ENCODE measurements at places on chromosomes 11 and 22. TPM values are rescaled to one million over a fixed set of nuclear protein-coding genes. Genes with fewer than 3 reads are reported as not detected.

Gene MRGPRF
- 7.8 TPM for total RNA-seq

Gene MPEG1
- 22.0 TPM for total RNA-seq

Gene MCHR1
- total RNA-seq, result not detected

DNA sequence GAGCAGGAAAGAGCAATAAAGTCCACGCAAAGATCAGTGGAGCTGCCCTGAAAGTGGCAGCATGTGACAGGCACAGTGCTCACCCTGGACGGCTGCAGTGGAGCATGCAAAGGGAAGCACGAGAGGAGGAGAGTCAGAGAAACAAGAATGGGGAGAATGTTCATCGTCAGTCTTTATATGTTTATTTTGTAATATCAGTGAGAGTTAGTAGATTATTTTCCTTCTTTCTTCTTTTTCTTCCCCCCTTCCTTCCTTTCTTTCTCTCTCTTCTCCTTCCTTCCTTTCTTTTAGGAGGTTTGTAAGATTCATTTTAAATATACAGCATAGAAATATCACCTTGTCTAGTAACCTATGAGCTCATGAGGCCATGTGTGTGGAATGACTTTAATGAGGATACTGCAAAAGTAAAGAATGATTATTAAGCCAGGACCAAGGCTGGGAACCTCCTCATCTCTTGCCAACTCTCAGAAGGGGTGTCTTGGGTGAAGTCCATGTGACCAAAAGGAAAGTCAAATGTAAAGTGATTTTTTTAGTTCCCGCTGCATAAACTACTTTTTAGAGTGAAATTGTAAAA, 321.1 kb downstream of the AASDHPPT start:
- H3K36me3 ChIP-seq, result no peaks in the 10 kb centered on the region
- H3K4me3 ChIP-seq, result no peak overlapping the region
- H3K27me3 ChIP-seq, result no peaks in the 10 kb centered on the region
- H3K4me1 ChIP-seq, result no peaks in the 10 kb centered on the region
- no peak for DNase-seq
- no peak overlapping the region for H3K27ac ChIP-seq

DNA sequence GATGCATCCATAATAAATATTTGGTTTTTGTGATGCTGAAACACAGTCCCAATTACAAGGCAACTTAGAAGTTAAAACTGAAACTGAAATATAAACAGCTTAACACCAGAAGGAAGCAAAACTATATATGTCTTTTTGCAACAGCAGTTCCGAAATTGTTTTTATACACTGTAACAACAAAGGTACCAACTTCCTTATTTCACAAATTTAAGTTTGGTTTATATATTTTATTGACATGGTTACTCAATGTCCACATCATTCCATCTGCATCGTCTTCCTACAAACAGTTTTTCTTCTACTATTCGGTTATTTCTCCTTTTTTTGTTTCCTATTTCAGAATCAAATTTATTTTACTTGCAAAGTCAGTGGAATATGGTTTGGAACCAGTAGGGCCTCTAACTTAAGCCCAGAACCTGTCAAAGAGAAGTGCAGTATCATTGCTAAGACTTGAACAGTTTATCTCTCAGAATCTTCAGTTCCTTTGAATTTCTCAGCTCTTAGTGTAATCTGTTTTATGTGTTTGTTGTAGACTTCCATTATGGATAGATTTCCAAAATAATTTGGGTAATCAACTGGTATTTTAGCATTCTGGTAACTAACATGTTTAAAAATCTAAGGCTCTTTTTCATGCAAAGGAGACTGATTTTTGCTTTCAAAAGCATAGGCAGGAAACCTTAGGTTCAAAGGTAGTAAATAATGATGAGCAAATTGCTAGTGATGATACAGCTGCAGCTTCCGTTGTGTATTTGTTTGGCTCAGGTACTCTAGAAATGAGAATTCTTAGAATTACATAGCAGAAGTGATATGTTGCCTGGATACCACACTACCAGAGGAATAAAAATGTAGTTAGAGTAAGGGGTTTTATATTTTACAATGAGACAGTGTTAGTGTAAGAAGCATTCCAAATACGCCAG, 8.2 kb upstream of the HSPA8 start:
- peak overlapping the region; percentile 73 for H3K27ac ChIP-seq
- peak overlapping the region; percentile 38 for H3K4me3 ChIP-seq

DNA sequence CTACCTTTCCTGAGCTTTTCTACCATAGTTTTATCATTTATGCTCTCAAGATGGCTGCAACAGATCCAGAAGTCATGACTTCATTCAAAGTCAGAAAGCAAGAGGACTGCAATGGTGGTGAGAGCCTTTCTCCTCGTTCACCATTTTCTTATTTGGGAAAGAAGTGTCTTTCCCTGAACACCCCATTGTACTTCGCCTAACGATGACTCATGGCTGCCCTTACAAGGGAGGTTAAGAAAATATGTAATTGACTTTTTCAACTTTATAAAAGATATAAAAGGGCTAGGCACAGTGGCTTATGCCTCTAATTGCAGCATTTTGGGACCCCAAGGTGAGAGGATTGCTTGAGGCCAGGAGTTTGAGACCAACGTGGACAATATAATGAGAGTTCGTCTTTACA, 541.7 kb downstream of the METTL15 start:
- no peak overlapping the region for H3K4me3 ChIP-seq
- H3K4me1 ChIP-seq, result no peaks in the 10 kb centered on the region
- DNase-seq, result no peak

- no peak for DNase-seq
- H3K27me3 ChIP-seq, result no peaks in the 10 kb centered on the region
- H3K36me3 ChIP-seq, result no peaks in the 10 kb centered on the region
- H3K4me3 ChIP-seq, result no peak overlapping the region
- H3K27ac ChIP-seq, result no peak overlapping the region
Measured at GRCh38 chr11:77090373-77091111, 12.1 kb upstream of the OMP start.

GRCh38 chr11:120513436-120514315, 2.1 kb downstream of the GRIK4 start:
- H3K36me3 ChIP-seq, result no peaks in the 10 kb centered on the region
- peaks cover 15% of the 10 kb centered on the region for H3K4me1 ChIP-seq
- no peaks in the 10 kb centered on the region for H3K27me3 ChIP-seq
- DNase-seq, result peak; percentile 13
- no peak overlapping the region for H3K4me3 ChIP-seq

DNA sequence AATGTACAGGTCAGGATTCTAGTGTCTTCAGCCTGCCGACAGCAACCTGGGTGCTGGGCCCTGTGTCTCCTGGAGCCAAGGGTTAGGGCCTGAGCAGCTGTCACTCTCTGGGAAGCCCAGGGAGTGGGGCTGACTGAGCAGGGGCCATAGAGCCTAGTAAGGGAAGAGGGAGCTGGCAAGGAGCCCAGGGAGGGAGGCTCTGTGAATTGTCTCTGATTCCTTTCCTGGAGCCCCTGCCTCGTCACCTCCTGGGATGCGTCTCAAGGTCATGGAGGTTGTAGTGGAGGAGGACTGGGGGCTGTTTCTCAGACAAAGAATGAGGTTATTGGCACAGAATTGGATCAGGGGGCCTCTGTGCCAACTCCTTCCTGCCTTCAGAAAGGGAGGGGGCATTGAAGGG, 11.8 kb downstream of the SOX10 start:
- H3K27ac ChIP-seq, result no peak overlapping the region
- H3K4me3 ChIP-seq, result no peak overlapping the region
- no peaks in the 10 kb centered on the region for H3K27me3 ChIP-seq
- no peak for DNase-seq
- H3K4me1 ChIP-seq, result no peaks in the 10 kb centered on the region

- H3K4me3 ChIP-seq, result no peak overlapping the region
- no peaks in the 10 kb centered on the region for H3K4me1 ChIP-seq
- no peak for DNase-seq
- H3K36me3 ChIP-seq, result no peaks in the 10 kb centered on the region
- H3K27ac ChIP-seq, result no peak overlapping the region
Measured at GRCh38 chr11:18063862-18064434, 17.9 kb upstream of the TPH1 start.

- no peaks in the 10 kb centered on the region for H3K27me3 ChIP-seq
- no peaks in the 10 kb centered on the region for H3K4me1 ChIP-seq
- H3K4me3 ChIP-seq, result no peak overlapping the region
- no peaks in the 10 kb centered on the region for H3K36me3 ChIP-seq
- H3K27ac ChIP-seq, result no peak overlapping the region
Measured at GRCh38 chr11:44357711-44358110, 47.8 kb upstream of the ALX4 start.

GRCh38 chr22:22944268-22944985, 56.8 kb downstream of the IGLL5 start:
- H3K36me3 ChIP-seq, result no peaks in the 10 kb centered on the region
- no peaks in the 10 kb centered on the region for H3K27me3 ChIP-seq
- H3K27ac ChIP-seq, result no peak overlapping the region
- DNase-seq, result no peak
- H3K4me3 ChIP-seq, result no peak overlapping the region

DNA sequence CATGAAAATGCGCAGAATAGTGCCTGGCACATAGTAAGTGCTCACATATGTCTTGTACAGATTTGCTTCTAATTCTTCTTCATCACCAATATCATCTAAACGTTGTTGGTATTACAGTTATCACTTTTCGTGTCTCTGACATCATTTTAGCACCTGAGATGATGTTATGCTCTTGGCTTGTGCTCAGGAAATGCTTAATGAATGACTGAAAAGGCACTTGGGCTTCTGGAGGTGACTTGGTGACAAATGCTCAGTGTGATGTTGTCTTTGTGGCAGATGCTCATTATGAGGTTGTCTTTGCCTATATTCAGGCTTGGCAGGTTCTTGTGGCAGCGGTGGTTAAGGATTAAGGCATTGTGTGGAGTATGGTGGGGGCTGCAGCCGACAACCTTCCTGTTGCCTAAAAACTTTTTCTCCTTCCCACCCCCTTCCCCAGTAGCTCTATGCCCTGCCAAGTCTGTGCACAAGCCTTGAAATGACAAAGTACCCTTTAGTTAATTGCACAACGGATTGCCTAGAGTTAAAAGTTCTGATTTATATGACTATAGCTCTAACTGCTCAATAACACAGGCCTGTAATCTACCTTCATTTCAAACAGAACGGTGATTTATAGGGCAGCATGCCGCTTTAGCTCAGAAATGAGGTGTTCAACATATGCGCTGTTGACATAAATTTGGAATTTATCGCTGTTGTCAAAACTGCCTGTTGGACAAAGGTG, 82.5 kb downstream of the ZBTB16 start:
- H3K4me1 ChIP-seq, result peaks cover 90% of the 10 kb centered on the region
- no peak for DNase-seq
- no peaks in the 10 kb centered on the region for H3K27me3 ChIP-seq
- peaks cover 6% of the 10 kb centered on the region for H3K36me3 ChIP-seq

GRCh38 chr11:47514825-47515647, 37.9 kb downstream of the CELF1 start:
- DNase-seq, result no peak
- peaks cover 83% of the 10 kb centered on the region for H3K4me1 ChIP-seq
- H3K27ac ChIP-seq, result peak overlapping the region; percentile 13
- H3K27me3 ChIP-seq, result no peaks in the 10 kb centered on the region
- no peak overlapping the region for H3K4me3 ChIP-seq

DNA sequence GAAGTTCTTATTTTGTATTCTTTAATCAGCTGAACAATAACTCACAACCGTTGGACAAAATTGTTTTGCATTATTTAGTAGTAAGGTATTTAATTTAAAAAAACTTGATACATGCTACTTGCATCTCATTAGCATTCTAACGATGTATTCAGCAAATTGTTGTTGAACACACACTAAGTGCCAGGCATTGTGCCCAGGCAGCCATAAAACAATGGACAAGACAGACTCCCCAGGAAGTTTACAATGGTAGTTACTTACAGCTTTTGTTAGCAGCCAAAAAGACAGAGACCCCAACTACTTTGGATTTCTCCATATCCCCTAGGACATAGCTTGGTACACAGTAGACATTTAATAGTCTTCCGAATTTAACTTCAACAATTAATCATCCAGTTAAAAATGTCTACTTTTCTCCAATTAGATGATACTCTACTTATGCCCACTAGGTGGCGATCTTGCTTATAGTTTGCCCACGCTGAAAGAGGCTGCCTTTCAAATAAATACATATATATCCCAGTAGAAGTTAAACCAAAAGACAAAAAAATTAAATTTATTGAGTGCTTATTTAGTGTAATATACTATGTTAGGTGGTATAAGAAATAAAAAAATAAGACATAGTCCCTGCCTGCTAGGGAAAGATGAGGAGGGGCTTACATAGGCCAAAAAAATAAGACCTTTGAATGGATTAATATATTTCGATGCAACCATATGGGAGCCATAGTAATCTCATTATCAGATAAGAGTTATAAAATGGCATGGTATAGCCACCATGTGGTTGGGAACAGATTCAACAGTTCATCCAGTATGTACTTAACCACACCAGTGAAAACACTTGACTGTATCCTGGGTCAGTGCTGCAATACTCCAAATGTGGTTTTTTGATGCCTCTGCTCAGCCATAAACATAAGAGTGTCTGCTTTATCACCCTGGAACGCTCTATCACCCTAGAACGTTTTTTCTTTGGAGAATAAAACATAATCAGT, 2.0 kb upstream of the FJX1 start:
- peaks cover 32% of the 10 kb centered on the region for H3K4me1 ChIP-seq
- H3K4me3 ChIP-seq, result no peak overlapping the region
- no peaks in the 10 kb centered on the region for H3K36me3 ChIP-seq
- H3K27ac ChIP-seq, result no peak overlapping the region

GRCh38 chr11:81993755-81994154, 739.9 kb downstream of the FAM181B start:
- DNase-seq, result no peak
- H3K36me3 ChIP-seq, result no peaks in the 10 kb centered on the region
- H3K4me3 ChIP-seq, result no peak overlapping the region
- H3K27ac ChIP-seq, result no peak overlapping the region
- H3K27me3 ChIP-seq, result no peaks in the 10 kb centered on the region

GRCh38 chr11:9895006-9895405, 231.1 kb downstream of the SWAP70 start:
- no peak for DNase-seq
- H3K27ac ChIP-seq, result no peak overlapping the region
- peaks cover 13% of the 10 kb centered on the region for H3K36me3 ChIP-seq

DNA sequence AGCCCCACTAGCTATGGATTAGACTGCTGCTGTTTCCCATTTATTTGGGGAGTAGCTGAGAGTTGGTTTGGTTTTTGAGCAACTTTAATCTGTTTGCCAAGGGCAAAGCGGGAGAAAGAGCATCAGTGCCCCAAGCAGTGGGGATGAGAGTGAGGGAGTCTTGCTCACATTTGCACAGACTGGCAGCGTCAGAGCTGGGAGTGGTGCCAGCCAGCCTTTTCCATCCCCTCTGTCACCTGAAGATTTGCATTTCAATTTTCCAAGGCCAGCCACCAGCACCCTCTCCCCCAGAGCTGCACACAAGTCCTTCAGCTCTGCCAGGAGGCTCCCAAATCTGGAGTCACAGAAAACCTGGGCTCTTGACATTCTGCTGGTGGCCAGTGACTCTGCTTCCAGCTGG, 21.0 kb upstream of the UVRAG start:
- H3K4me1 ChIP-seq, result no peaks in the 10 kb centered on the region
- no peak overlapping the region for H3K4me3 ChIP-seq
- H3K36me3 ChIP-seq, result no peaks in the 10 kb centered on the region
- no peak overlapping the region for H3K27ac ChIP-seq
- DNase-seq, result no peak
- H3K27me3 ChIP-seq, result no peaks in the 10 kb centered on the region

- no peak overlapping the region for H3K27ac ChIP-seq
- no peak for DNase-seq
- H3K4me1 ChIP-seq, result no peaks in the 10 kb centered on the region
- no peaks in the 10 kb centered on the region for H3K27me3 ChIP-seq
- H3K4me3 ChIP-seq, result no peak overlapping the region
- H3K36me3 ChIP-seq, result no peaks in the 10 kb centered on the region
Measured at GRCh38 chr11:92251980-92252379, 27.4 kb downstream of the FAT3 start.

GRCh38 chr11:44133335-44133946, 38.0 kb downstream of the EXT2 start:
- H3K4me3 ChIP-seq, result no peak overlapping the region
- H3K27ac ChIP-seq, result no peak overlapping the region
- no peak for DNase-seq
- H3K27me3 ChIP-seq, result no peaks in the 10 kb centered on the region
- peaks cover 19% of the 10 kb centered on the region for H3K36me3 ChIP-seq
- no peaks in the 10 kb centered on the region for H3K4me1 ChIP-seq
